Progenitor cell of endocrine pancreas (in vitro differentiated cells): ENCODE measurements at places on chromosomes 1 and 21. TPM values are rescaled to one million over a fixed set of nuclear protein-coding genes. Genes with fewer than 3 reads are reported as not detected.

DNA sequence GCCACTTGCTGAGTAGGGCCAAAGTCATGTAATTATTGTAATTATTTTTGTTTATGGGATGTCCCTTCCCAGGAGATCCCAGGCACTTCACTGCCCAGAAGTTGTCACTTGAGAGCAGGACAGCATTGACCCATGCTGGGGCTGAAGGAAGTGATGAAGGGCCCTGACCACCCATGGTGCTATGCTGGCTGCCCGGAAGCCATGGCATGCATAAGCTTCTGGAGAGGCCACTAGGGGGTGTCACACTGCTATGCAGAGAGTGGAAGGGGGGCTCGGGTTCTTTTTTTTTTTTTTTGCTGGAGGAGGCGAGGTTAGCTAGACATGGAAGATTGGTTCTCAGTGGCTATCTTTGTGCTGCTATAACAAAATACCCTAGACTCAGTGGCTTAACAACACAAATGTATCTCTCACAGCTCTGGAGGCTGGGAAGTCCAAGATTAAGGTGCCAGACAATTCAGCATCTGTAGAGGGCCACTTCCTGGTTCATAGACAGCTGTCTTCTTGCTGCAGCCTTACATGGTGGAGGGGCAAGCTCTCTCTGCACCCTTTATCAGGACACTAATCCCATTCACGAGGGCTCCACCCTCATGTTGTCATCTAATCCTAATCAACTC lies 84.9 kb downstream of the CNIH3 start:
- DNase-seq: no peak

Gene RGS8
- total RNA-seq: 0.05 TPM in 1 of 2 replicates, not detected in the other

- DNase-seq: no peak
These were observed 4.6 kb downstream of the BOLA1 start for GRCh38 chr1:149903836-149904491.

- no peak for DNase-seq
These were observed 50.9 kb downstream of the CNST start for GRCh38 chr1:246617156-246617555.

DNA sequence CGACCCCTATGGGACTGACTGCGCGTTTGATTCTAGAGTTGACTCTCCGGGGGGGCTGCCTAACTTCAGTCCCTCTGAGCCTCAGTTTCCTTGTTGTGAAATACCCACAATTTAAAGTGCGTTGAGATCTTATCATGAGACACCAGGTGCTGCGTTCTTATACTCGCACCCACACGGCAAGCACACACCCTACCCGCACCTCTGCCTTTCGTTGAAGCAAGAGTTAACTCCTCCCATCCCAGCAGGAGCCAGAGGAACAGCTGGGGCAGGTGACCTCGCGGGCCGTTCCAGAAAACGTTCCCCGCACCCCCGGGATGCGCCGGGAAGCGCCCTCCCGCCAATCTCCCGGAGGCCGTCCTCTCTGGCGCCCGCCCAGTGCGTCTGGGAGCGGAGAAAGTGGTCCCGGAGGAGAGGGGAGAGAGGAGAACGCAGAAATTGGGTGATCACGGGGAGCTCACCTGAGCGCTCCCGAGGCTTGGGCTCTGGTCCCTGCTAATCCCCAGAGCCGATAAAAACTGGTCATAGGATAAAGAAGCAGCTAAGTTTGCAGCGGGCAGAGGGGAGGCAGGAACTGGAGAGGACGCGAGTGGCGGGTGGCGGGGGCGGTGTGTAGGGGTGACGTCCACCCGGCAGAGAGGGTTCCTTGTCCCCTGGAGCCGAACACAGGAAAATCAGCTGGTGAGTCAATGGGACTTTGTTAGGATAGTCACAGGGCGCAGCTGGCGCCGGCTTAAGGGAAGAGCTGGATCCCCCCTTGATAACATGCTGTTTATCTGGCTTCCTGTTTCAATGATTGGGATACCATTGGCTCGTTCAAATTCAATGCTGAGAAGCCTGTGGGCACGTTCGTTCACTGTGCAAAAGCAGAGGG lies 869 bp downstream of the NAV1 start:
- no peak for DNase-seq
